ENCODE measurements at places on chromosomes 12 and 14. TPM values are rescaled to one million over a fixed set of nuclear protein-coding genes. Genes with fewer than 3 reads are reported as not detected.

DNA sequence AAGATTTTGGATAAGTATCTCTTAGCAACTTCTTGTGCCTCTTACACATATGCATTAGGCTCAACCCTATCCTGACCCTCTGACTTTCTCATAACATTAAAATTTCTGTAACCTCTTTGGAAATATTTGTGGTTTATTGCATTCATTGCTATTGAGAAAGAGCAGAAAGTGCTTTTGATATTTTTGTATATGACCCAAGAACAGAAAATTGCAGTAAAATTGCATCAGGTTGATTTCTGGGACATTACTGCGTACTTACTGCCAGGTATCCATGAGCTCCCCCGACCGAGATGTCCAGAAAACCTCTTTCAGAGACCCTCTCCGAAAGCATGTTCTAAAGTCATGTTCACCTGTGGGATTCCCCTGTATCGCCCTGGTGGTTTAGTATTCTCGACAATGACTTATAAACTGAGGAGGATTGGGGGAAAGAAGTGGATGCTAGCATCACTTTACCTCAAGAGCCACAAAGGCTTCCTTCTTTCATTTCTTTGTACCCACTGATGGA is 14.5 kb upstream of the IL22 start:
- no peaks in the 10 kb centered on the region for H3K4me1 ChIP-seq
- no peak overlapping the region for H3K4me3 ChIP-seq
- DNase-seq: no peak

DNA sequence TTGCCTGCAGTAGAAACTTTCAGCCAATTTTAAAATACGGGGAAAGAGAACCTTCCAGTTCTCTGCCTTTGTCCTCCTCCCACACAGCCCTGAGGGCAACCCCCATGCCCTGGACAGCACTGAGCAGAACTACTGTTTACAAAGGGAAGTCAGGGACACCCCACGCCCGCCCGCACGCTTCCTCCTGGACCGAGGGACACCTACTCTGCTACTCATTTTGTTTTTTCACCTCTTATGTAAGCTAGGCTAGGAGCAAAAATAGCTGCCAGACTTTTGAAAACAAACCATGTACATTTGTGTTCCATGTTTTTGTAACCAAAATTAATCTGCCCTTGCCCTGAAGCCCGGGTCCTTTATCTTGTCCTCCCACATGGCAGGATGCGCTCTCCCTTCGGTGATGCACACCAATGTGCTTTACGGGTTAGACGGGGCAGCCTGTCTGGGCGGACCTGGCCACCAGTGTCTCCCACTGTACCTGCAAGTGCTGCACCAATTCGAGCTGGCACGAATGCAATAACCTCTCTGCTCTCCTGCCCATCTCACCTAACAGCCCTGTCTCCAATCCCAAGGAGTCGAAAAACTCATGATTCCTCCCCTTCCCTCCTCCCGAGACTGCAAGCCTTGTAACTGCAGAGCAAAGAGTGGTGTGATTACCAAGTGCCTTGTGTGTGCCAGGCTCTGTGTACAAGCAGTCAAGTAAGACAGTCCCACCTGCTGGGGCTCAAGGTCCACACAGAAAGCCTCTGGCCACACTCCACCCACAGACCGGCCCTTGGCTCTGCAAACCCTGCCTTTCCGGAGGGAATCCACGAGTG is 85.2 kb downstream of the CCDC88C start:
- DNase-seq: no peak
- H3K27me3 ChIP-seq: no peaks in the 10 kb centered on the region
- H3K4me1 ChIP-seq: peaks cover 23% of the 10 kb centered on the region
- H3K36me3 ChIP-seq: peaks cover 42% of the 10 kb centered on the region
- no peak overlapping the region for H3K4me3 ChIP-seq

- H3K4me1 ChIP-seq: no peaks in the 10 kb centered on the region
- no peaks in the 10 kb centered on the region for H3K36me3 ChIP-seq
- no peak overlapping the region for H3K4me3 ChIP-seq
- no peaks in the 10 kb centered on the region for H3K27me3 ChIP-seq
- H3K27ac ChIP-seq: no peak overlapping the region
These were observed 65.1 kb upstream of the ETV6 start for GRCh38 chr12:11584221-11584855.

- no peaks in the 10 kb centered on the region for H3K4me1 ChIP-seq
- H3K36me3 ChIP-seq: peaks cover 5% of the 10 kb centered on the region
- no peak overlapping the region for H3K27ac ChIP-seq
These were observed 26.9 kb downstream of the TCP11L2 start for GRCh38 chr12:106329231-106329982.

GRCh38 chr12:83114966-83115365 is 428.3 kb downstream of the TMTC2 start:
- no peak overlapping the region for H3K4me3 ChIP-seq
- no peaks in the 10 kb centered on the region for H3K4me1 ChIP-seq
- no peaks in the 10 kb centered on the region for H3K36me3 ChIP-seq

- DNase-seq: no peak
- H3K27ac ChIP-seq: no peak overlapping the region
- H3K27me3 ChIP-seq: no peaks in the 10 kb centered on the region
- H3K36me3 ChIP-seq: peaks cover 18% of the 10 kb centered on the region
- no peak overlapping the region for H3K4me3 ChIP-seq
These were observed 117.7 kb downstream of the GPR135 start for GRCh38 chr14:59347511-59347900.

- DNase-seq: peak; percentile 23
- no peaks in the 10 kb centered on the region for H3K36me3 ChIP-seq
- H3K27ac ChIP-seq: no peak overlapping the region
- H3K27me3 ChIP-seq: no peaks in the 10 kb centered on the region
- no peak overlapping the region for H3K4me3 ChIP-seq
These were observed 79.4 kb downstream of the C12orf75 start for GRCh38 chr12:105409801-105410471.

DNA sequence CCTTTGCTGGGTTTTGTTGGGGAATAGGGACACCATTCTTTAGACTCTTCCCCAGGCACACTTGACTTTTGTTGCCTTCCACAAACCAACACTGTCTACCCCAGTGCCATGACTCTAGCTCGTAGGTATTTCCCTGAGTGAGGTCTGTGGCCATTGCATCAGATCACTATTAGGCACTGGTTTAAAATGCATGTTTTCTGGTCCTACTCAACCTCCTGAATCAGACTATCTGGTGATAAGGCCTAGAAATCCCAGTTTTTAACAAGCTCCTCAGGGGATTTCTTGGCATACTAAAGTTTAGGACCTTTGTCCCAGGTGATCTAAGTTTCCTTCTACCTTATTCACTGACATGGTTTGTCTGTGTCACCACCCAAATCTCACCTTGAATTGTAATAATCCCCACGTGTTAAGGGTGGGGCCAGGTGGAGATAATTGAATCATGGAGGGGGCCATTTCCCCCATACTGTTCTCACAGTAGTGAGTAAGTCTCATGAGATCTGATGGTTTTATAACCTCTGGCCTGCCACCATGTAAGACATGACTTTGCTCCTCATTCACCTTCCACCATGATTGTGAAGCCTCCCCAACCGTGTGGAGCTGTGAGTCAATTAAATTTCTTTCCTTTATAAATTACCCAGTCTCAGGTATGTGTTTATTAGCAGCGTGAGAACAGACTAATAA is 87.8 kb upstream of the PSMC1 start:
- H3K4me1 ChIP-seq: no peaks in the 10 kb centered on the region
- no peaks in the 10 kb centered on the region for H3K36me3 ChIP-seq
- no peak for DNase-seq
- no peak overlapping the region for H3K27ac ChIP-seq

GRCh38 chr14:89452281-89452680 is 35.2 kb upstream of the FOXN3 start:
- no peaks in the 10 kb centered on the region for H3K27me3 ChIP-seq
- peaks cover 4% of the 10 kb centered on the region for H3K36me3 ChIP-seq
- no peaks in the 10 kb centered on the region for H3K4me1 ChIP-seq
- no peak overlapping the region for H3K4me3 ChIP-seq

GRCh38 chr12:47216150-47216677 is 136.5 kb upstream of the AMIGO2 start:
- no peak overlapping the region for H3K27ac ChIP-seq
- no peaks in the 10 kb centered on the region for H3K36me3 ChIP-seq
- no peaks in the 10 kb centered on the region for H3K4me1 ChIP-seq

DNA sequence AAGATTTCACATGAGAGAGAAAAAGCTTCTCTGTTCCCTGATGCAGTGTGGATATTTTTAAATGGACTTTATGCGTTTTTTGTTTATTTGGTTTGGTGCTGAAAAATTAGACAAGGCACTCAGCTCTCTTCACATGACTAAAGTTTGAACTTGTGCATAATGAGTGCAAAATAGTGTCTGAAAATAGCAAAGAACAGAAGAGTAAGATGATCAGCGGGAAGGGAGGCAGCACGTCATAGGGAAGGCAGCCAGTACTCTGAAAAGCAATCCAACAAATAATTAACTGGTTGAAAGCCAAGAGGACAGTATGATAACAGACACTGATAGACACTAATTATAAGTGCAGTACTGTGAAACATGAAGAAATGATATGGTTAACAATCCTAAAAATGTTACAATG is 46.6 kb upstream of the CDKN3 start:
- H3K36me3 ChIP-seq: no peaks in the 10 kb centered on the region
- H3K27ac ChIP-seq: peak overlapping the region; percentile 75
- no peaks in the 10 kb centered on the region for H3K27me3 ChIP-seq
- no peak for DNase-seq
- H3K4me1 ChIP-seq: peaks cover 2% of the 10 kb centered on the region

DNA sequence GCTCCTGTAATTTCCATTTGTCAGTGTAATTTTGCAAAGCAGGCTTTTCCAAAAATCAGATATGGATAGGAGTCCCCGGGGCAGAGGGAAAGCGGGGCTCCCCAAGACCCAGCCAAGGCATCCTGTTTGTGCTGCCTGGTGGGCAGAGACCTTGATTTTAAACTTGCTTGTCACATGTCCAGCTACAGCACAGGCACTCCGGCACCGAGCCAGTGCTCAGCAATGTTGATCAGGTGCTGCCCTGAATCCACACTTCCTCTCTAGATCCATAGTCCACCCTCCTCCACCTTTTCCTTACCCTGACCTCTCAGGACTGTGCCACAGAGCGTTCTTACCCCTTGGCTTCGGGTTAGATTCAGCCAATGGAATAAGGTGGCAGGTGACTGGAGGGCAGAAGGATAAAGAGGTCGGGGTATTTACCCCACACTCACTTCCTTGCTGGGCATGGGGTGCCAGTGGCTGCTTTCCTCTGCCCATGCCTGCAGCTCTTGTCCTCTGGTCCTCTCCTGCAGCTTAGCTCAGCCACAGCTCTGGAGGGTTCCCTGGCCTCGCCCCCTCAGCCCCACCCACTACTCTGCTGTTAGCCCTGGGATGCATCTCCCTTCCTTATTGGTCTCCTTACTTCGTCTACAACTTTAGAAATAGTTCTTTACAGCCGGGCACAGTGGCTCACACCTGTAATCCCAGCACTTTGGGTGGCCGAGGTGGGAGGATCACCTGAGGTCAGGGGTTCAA is 80.1 kb downstream of the IRF2BPL start:
- H3K27ac ChIP-seq: peak overlapping the region; percentile 92
- no peak for DNase-seq
- no peaks in the 10 kb centered on the region for H3K36me3 ChIP-seq
- H3K4me3 ChIP-seq: no peak overlapping the region
- H3K4me1 ChIP-seq: peaks cover 59% of the 10 kb centered on the region
- no peaks in the 10 kb centered on the region for H3K27me3 ChIP-seq

DNA sequence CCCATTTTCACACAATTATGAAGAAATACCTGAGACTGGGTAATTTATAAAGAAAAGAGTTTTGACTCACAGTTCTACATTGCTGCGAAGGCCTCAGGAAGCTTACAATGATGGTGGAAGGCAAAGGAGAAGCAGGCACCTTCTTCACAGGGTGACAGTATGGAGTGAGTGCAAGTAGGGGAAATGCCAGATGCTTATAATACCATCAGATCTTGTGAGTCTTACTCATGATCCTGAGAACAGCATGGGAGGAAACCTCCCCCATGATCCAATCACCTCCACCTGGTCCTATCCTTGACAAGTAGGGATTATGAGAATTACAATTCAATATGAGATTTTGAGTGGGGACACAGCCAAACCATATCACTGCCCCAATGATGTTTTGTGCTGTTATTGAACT is 189.3 kb upstream of the CRY1 start:
- no peaks in the 10 kb centered on the region for H3K36me3 ChIP-seq
- no peaks in the 10 kb centered on the region for H3K27me3 ChIP-seq

- no peaks in the 10 kb centered on the region for H3K36me3 ChIP-seq
- H3K4me3 ChIP-seq: no peak overlapping the region
- H3K27ac ChIP-seq: no peak overlapping the region
- peaks cover 18% of the 10 kb centered on the region for H3K27me3 ChIP-seq
- no peak for DNase-seq
- peaks cover 15% of the 10 kb centered on the region for H3K4me1 ChIP-seq
These were observed 67.3 kb upstream of the GALNT9 start for GRCh38 chr12:132396657-132397056.

DNA sequence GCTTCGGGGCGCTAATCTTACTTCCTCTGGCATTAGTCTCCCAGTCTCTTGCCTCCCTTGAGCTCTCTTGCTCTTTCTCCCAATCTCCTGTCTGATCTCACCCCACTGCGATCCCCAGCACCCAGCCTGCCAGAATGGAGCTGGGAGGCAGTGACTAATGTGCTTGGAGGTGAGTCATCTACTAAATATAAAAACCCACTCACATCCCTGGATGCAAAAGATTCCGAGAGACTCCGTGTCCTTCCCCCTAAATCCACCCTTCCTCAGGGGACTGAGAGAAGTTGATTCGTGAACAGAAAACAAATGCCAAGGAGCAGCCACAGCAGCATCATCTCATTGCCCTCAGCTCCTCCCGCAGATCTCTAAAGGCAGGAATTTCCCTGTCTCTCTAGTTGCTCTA is 45.7 kb upstream of the KCNA5 start:
- H3K27me3 ChIP-seq: peaks cover 5% of the 10 kb centered on the region
- no peaks in the 10 kb centered on the region for H3K36me3 ChIP-seq
- no peaks in the 10 kb centered on the region for H3K4me1 ChIP-seq
- no peak overlapping the region for H3K4me3 ChIP-seq
- DNase-seq: no peak

GRCh38 chr14:105484069-105484996 is 2.4 kb upstream of the CRIP1 start:
- H3K4me3 ChIP-seq: no peak overlapping the region
- peaks cover 99% of the 10 kb centered on the region for H3K4me1 ChIP-seq
- no peak overlapping the region for H3K27ac ChIP-seq
- H3K27me3 ChIP-seq: peaks cover 32% of the 10 kb centered on the region

DNA sequence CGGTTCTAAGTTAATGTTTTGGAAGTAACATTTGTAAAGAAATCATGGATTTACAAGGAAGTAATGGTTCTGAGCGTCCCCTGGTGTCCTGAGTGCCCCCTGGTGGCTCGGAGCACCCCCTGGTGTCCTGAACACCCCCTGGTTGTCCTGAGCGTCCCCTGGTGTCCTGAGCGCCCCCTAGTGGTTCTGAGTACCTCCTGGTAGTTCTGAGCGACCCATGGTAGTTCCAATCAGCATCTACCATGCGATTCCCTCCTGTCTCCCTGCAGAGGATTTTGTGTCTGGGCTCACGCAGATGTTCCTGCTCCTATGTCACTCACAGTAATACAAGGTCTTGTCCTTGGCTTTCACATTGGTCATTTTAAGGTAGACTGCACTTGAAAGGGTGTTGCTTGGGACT is 1352.9 kb downstream of the TMEM121 start:
- no peak overlapping the region for H3K27ac ChIP-seq
- DNase-seq: no peak
- H3K4me3 ChIP-seq: no peak overlapping the region
- no peaks in the 10 kb centered on the region for H3K36me3 ChIP-seq
- H3K27me3 ChIP-seq: no peaks in the 10 kb centered on the region
- H3K4me1 ChIP-seq: no peaks in the 10 kb centered on the region

Gene CLEC4D
- 2.6 TPM for total RNA-seq

Gene HOXC12
- not detected for total RNA-seq

Gene C3AR1
- 6.0 TPM for total RNA-seq

Gene P2RX2
- total RNA-seq: 0.30 TPM

Gene DYRK4
- 28.6 TPM for total RNA-seq

Gene GPRC5A
- total RNA-seq: 4.3 TPM

Gene LUM
- 120 TPM for total RNA-seq

Gene ALX1
- total RNA-seq: 1.2 TPM

Gene IRF9
- 50.0 TPM for total RNA-seq

Gene KRT79
- 0.10 TPM for total RNA-seq

Gene KRT3
- total RNA-seq: not detected

Measured in spinal cord (tissue), 10 donors.